Activated CD8-positive, alpha-beta T cell treated with anti-CD3 and anti-CD28 coated beads for 36 hours (primary cell): ENCODE measurements at places on chromosomes 7 and 10. TPM values are rescaled to one million over a fixed set of nuclear protein-coding genes. Genes with fewer than 3 reads are reported as not detected.

DNA sequence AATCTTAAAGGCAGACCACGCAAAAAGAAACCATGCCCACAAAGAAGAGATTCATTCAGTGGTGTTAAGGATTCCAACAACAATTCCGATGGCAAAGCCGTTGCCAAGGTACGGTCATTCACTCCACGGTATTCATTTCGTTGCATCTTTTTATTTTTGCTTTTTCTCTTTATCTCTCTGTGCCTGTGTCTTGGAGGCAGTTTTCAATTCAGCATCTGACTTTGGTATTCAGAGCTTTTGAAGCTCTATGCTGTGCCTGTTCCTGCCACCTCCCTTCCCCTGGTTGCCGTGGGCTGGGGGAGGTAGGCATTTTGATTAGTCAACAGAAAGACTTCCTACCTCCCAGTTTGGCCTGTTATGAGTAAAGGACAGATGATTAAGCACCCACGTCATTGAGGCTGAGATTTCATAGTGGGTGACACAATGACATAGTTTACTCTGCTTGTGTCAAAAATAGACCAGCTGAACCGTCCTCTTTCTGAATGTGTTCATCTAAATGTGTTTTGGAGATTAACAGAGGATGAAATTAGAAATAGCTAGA lies 149.5 kb downstream of the ARID5B start:
- peak; percentile 88 for DNase-seq

DNA sequence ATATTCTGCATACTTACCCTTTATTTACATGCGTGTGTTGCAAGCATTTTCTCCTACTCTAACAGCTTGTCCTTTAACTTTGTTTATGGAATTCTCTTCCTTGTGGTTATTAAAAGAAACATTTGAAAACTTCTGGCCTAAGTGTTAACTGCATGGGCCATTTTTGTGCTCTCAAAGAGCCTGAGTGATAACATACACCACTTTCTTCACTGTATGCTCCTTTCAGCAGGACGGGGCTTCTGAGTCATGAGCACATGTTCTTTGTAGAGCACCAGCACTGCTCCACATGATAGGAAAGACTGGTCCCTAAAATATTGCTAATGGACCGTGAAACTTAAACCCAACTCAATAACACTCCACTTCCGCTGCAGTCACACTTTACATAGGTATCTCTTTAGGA lies 1093.6 kb upstream of the GHITM start:
- no peak for DNase-seq

- no peak for DNase-seq
These were observed 8.1 kb downstream of the DDC start for GRCh38 chr7:50557099-50557498.

Gene WDR86
- total RNA-seq = 0.25 TPM
